ENCODE measurements at places on chromosomes 16 and 17. TPM values are rescaled to one million over a fixed set of nuclear protein-coding genes. Genes with fewer than 3 reads are reported as not detected.

Gene TBC1D3K
- not detected for polyA plus RNA-seq

Gene CYTH1
- polyA plus RNA-seq, result 79.4 TPM

Gene CCL17
- 0.29 TPM for polyA plus RNA-seq

Gene PITPNM3
- 63.3 TPM for polyA plus RNA-seq

Gene CCL7
- not detected for polyA plus RNA-seq

Gene SRR
- polyA plus RNA-seq, result 5.7 TPM

- H3K27me3 ChIP-seq, result no peaks in the 10 kb centered on the region
- DNase-seq, result peak; percentile 19
- no peak overlapping the region for H3K4me3 ChIP-seq
- no peak overlapping the region for H3K27ac ChIP-seq
Observed at GRCh38 chr16:27531186-27531585, 18.5 kb downstream of the GTF3C1 start.

GRCh38 chr17:29640981-29641642, 18.4 kb upstream of the CORO6 start:
- H3K36me3 ChIP-seq, result peaks cover 97% of the 10 kb centered on the region
- DNase-seq, result no peak
- H3K4me3 ChIP-seq, result no peak overlapping the region
- no peaks in the 10 kb centered on the region for H3K27me3 ChIP-seq
- peak overlapping the region; percentile 43 for H3K27ac ChIP-seq
- H3K4me1 ChIP-seq, result peaks cover 72% of the 10 kb centered on the region

DNA sequence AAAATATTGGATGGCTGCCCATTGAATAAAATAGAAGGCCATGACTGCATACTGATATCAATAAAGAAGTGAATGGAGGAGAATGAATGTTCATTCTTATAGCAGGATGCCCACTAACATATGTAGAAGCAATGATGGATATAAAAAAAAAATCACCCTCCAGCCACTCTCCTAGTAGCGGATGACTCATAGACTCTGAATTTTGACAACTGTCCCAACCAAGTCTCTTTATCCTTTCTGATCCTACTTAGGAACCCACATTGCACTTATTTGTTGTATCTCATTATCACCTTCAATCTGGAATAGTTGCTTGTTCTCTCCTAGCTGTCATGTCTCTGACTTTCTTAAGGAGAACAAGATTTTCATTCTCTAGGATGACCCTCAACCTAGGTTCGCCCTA, 429.9 kb downstream of the HS3ST3B1 start:
- H3K4me3 ChIP-seq, result no peak overlapping the region
- no peaks in the 10 kb centered on the region for H3K36me3 ChIP-seq
- H3K4me1 ChIP-seq, result no peaks in the 10 kb centered on the region
- no peaks in the 10 kb centered on the region for H3K27me3 ChIP-seq
- H3K27ac ChIP-seq, result no peak overlapping the region

DNA sequence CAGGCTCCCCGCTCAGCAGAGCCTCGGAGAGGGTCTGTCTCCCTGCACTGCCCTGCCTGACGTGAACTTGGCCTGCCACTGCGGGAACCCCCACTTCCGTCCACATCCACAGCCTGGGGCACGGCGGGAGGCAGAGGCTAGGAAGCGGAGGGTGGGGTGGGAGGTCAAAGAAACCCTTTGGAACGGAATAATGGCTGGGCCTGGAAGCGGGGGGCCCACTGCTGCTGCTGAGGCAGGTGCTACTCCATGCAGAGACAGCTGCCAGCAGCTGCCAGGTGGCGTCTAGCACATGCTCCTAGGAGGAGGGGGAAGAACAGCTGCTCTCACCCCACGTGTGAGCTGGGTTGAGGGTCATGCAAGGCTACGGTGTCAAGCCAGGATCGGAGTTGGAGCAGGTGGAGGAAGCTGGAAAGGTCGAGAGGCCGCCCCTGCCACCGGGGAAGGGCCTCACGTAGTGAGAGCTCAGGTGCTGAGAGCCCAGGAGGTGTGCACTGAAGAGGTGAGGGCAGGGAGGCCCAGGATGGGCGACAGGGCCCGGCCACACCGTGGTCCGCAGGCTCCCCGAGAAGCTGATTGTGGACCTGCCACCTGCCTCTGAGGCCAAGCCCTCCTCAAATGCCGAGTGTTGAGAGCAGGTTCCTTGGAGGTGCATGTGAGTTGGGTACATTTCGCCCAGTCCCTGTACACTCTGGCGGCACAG, 9.8 kb downstream of the FSCN2 start:
- no peak for DNase-seq
- peaks cover 18% of the 10 kb centered on the region for H3K27me3 ChIP-seq
- no peak overlapping the region for H3K27ac ChIP-seq
